ENCODE measurements at places on chromosomes 2 and 18.

- no peak for DNase-seq
Observed at GRCh38 chr18:11027862-11028261, 121.5 kb downstream of the PIEZO2 start.

DNA sequence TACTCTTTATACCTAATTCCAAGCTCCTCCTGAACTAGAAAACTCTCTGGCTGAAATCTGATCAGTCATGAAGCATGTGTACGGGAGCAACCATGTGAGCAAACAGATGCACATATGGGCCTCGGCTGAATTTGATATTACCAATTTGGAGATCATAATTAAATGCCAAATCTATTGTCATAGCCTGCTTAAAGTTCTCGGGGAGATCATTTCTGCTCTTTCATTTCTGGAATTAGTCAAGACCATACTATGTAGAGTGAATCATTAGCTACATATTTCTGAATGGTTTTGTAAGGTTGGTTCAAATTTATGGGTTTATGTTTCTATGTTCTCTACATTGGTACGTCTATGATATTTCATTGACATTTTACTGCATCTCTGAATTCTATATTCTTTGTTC is 205.5 kb downstream of the UBE2E3 start:
- DNase-seq: no peak

- no peak for DNase-seq
Observed at GRCh38 chr2:118865106-118865505, 17.7 kb upstream of the EN1 start.

- no peak for DNase-seq
Observed at GRCh38 chr18:59062643-59063006, 77.1 kb upstream of the SEC11C start.

GRCh38 chr2:105177536-105178254 is 63.8 kb upstream of the GPR45 start:
- DNase-seq: no peak

- no peak for DNase-seq
Observed at GRCh38 chr2:15348045-15348444, 213.1 kb downstream of the NBAS start.

GRCh38 chr18:46715062-46715461 is 41.8 kb downstream of the ST8SIA5 start:
- DNase-seq: no peak

GRCh38 chr2:9001229-9001628 is 2.3 kb downstream of the MBOAT2 start:
- no peak for DNase-seq

DNA sequence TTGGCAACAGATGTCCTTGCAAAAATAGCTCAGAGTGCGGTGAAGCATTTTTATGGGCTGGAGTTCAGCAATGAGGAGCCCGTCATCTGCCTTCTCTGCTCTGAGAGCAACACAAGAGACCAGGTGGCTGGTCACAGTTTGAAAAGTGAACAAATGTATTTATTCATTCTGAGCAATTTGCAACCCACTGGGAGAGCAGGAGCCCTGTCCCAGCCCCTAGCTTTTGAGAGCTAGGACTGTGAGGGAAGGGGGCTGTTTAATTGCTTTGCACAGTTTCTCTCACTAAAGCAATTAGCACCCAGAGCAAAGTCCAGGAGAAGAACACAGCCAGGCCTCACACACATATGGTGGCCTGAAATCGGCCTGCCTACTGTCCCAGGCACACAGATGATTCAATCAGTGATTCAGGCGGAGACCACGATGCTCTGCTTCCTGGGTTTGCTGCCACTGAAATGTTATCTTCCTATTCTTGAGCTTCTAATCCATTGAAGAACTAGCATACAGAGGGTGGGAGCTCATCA is 646.1 kb upstream of the ACVR2A start:
- DNase-seq: no peak

- peak; percentile 51 for DNase-seq
Observed at GRCh38 chr18:21955757-21956652, 213.4 kb upstream of the GATA6 start.

GRCh38 chr18:74732380-74732779 is 134.7 kb downstream of the ZNF407 start:
- no peak for DNase-seq

GRCh38 chr2:28528206-28528605 is 32.3 kb downstream of the PLB1 start:
- no peak for DNase-seq

DNA sequence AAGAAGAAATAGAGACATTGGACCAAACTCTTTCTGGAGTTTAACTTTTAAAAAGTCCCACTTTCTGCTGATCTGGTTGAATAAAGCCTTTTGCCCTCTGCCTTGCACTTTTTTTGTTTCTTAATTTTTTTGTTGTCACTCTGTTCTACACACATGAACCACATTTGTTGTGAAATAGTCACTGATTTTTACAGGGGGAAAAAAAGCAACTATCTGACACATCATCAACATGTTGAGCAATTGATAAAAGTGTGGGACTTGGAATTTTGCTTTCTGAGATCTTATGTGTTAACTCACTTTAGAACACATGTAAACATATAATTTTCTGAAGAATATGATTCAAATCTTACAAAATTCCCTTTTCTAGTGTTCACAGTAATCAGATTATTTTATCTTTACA is 414.8 kb upstream of the FIGN start:
- no peak for DNase-seq

- DNase-seq: no peak
Observed at GRCh38 chr2:112150447-112150846, 12.3 kb downstream of the FBLN7 start.

DNA sequence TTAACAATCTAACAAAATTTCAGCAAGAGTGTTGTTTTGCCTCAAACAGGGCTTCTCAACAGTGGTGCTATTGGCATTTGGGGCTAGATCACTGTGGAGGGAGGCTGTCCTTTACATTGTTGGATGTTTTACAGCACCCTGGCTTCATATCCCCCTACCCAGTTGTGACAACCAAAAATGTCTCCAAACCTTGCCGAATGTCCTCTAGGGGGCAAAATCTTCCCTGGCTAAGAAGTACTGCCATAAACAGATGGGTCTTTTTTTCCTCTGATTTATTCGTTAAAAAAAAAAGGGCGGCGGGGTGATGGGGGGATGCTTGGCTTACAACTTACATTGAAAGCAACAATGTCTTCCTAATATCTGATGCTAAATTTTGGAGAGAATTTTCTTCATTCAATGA is 207.6 kb upstream of the CCDC150 start:
- no peak for DNase-seq

- DNase-seq: no peak
Observed at GRCh38 chr2:133085646-133086045, 415.6 kb upstream of the LYPD1 start.

DNA sequence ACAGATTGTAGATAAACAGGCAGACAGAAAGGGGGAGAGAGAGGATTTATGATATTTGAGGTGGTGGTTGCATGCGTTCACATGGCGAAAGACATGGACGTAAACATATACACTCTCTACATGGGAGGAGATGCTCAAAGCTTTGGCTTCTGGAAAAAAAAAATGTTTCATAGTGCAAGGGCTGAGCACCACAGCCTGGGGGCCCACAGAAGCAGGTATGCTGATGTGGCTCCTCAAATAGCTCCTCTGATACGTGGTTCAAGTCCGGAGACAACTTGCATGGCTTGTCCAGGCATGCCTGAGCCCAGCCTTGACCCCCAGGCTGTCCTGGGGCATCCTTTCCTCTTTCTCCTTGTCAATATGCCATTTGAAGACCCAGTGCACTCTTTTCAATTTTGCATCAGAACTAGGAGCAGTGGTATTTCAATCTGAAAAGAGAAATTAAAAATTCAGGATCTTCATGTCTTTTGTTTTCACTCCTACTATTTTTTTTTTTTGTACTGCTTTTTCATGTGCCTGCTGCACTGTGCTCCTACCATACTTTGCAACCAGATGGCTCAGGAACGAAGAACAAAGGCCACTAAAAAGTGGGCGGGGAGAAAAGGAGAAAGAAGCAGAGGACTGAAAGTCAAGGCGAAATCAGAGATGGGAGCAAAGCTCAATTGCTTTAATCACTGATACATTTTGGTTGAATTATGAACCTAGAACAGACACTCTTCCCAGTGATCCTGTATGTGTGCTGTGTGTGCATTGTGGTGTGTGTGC is 495.7 kb upstream of the TCF4 start:
- DNase-seq: no peak

GRCh38 chr2:98825858-98826257 is 94.9 kb upstream of the MGAT4A start:
- DNase-seq: no peak

DNA sequence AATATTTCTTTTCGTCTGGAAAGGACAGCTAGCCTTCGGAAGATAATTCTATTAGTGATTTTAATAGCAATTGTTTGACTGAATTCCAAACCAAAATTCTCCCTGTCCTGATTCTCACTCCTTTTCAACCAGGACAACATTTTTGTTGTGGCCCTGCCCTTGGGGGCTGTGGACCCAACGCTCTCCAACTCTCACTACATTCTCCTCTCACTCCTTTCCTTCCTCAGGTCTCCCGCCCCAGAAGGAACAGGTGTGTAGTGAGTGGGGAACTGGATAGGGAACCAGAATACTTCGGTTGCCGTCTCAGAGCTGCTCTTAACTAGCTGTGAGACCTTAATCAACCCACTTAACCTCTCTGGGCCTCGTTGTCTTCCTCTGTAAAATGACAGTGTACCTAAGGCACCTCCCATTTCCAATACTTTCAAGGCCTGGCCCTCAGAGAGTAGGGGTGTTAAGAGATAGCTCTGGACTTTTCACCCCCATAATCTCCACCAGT is 638 bp upstream of the ADD2 start:
- DNase-seq: no peak

DNA sequence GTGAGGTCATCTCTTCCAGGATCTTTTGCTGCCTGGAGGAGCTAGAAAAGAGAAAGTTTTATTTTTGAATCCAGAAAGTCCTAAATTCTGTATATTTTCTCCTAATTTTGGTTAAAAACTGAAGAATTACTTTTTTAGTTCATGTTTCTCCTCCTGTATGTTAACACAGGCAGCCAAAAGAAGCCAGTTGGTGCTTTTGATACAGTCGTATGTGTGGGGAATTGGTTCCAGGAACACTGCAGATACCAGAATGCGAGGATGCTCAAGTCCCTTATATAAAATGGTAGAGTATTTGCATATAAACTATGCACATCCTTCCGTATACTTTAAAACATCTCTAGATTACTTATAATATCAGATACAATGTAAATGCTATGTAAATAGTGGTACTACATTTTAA is 22.6 kb upstream of the ADAM23 start:
- DNase-seq: no peak

All from stimulated activated CD8-positive, alpha-beta memory T cell treated with anti-CD3 and anti-CD28 coated beads, Interleukin-7, amount 100 ng/mL, for 1 hour (primary cell).